ENCODE measurements at places on chromosomes 5 and 9. TPM values are rescaled to one million over a fixed set of nuclear protein-coding genes. Genes with fewer than 3 reads are reported as not detected.
A peak's percentile ranks its signal among the peaks of the same experiment; 100 is the strongest.

- DNase-seq: no peak
Observed at GRCh38 chr5:179759581-179760551, 27.2 kb downstream of the MAML1 start.

- DNase-seq: no peak
Observed at GRCh38 chr5:62149879-62150278, 156.1 kb upstream of the KIF2A start.

GRCh38 chr5:140548300-140548688, 832 bp downstream of the EIF4EBP3 start:
- no peak for DNase-seq

DNA sequence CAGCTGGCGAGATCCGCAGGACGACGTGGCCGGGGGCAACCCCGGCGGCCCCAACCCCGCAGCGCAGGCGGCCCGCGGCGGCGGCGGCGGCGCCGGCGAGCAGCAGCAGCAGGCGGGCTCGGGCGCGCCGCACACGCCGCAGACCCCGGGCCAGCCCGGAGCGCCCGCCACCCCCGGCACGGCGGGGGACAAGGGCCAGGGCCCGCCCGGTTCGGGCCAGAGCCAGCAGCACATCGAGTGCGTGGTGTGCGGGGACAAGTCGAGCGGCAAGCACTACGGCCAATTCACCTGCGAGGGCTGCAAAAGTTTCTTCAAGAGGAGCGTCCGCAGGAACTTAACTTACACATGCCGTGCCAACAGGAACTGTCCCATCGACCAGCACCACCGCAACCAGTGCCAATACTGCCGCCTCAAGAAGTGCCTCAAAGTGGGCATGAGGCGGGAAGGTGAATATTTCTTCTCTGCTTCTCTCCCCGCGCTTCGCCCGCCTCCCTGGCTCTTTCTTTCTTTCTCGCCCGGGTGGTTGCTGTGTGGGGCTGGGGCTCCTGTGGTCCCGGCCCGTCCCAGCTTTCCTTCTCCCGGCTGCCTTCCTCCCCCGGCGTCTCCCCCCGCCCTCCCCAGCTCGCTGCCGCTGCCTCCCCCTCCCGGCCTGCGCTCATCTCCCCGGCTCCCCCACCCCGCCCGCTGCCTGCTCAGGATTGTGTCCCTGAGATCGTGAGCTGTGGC, 2.2 kb downstream of the NR2F1 start:
- no peak for DNase-seq

DNA sequence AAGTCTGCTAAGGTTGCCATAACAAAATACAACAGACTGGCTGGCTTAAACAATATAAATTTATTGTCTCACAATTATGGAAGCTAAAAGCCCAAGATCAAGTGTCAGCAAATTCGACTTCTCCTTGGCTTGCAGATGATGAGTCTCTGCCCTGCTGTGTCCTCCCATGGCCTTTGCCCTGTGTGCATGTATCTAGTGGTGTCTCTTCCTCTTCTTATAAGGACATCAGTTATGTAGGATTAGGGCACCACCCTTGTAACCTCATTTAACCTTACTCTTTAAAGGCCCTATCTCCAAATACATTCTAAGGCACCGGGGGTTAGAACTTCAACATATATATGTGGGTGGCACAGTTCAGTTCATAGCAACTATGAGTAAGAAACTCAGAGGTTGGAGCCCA, 157.9 kb upstream of the RASA1 start:
- no peak for DNase-seq

- no peak for DNase-seq
Observed at GRCh38 chr9:101326501-101326900, 58.3 kb downstream of the BAAT start.

- DNase-seq: no peak
Observed at GRCh38 chr5:150618588-150619281, 21.7 kb upstream of the SYNPO start.

DNA sequence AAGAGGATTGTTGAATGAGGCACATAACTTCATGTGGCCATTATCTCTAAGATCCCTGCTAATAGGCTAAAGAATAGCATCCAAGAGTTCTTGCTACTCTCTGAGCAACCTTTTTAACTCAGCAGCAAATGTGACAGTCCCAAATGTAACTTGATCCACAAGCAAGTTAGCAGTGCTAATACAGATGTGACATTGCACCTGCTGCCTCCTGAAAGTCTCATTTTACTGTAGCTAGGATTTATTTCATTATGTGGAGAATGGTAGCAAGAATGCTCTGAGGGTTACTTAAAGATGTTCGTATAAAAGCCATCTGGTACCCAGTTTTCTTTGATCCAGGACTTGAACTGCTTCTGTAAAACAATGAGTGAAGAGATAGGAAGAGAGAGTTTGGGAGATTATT, 45.8 kb downstream of the CDH10 start:
- DNase-seq: no peak

DNA sequence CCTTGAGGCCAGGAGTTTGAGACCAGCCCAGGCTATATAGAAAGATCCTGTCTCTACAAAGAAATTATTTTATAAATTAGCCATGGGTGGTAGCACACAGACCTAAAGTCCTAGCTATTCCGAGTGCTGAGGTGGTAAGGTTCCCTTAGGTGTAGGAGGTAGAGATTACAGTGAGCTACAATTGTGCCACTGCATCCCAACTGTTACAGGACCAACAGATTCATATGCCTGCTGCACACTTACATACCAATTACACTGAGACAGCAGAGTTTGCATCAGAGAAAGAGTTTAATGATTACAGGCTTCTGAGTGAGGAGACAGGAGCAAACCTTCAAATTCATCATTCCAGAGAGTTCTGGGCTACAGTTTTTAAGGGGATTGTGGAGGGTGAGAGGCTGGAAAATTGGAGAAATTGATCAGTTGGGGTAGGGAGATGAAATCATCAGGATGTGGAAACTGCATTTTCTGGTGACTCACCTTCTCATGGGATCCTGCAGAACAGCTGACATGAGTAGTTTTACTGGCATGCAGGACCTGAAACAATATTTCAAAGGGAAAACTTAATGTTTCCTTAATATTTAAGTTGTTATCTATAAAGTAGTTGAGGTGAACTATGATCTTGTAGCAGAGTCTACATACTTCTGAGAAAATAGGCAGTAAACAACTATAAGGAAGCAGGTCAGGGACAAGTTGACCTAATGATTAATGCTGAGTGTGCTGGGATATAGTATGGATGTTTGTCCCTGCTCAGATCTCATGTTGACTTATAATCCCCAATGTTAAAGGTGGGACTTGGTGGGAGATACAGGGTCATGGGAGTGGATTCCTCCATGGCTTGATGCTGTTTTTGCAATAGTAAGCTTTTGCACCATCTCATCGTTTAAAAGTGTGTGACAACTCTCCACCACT, 54.7 kb downstream of the ANXA2R start:
- no peak for DNase-seq

GRCh38 chr9:114156657-114157421, 1.5 kb downstream of the COL27A1 start:
- peak; percentile 53 for DNase-seq

- DNase-seq: no peak
Observed at GRCh38 chr9:12221470-12221869, 471.7 kb upstream of the TYRP1 start.

DNA sequence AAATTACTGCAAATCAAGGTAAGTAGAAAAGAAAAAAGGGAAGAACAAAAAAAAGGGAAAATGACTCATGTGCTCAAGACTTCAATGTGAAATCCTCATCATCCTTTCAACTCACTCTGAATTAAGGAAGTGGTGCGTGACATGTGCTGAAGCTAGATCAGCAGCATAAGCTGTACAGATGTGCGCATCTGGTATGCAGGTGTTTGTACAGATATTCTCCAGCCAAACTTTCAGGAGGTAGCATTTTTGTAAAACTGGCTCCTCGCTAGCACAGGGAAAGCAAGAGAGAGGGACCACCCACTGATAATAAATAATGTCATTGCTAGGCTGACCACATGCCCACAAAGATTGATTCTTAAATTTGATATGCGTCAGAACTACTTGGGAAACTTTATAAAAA, 253.9 kb upstream of the RGMB start:
- DNase-seq: no peak

- no peak for DNase-seq
Observed at GRCh38 chr5:13251623-13252376, 692.7 kb downstream of the DNAH5 start.

DNA sequence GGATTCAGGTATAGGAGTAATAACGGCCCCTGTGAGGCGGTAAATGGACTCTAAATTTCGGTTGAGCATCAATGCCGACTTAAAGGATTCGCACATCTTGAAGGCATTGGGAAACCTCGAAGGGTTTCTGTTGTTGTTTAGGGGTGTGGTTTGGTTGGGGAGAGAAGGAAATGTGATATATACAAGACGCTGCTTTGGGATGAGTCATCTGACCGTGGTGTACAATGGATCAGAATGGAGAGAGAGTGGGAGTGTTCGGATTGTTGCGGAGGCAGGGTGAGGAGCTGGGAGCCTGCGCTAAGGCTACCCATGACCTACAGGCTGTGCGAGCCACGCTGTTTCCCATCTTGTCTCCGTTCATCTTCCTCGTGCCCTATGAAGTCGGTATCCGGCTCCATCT, 60.4 kb upstream of the ERCC6L2 start:
- no peak for DNase-seq

Gene PCDH1
- 13.6 TPM for total RNA-seq

Gene PCDHB5
- 0.71 TPM for total RNA-seq

Gene MCC
- 11.7 TPM for total RNA-seq

Gene PMPCA
- 63.6 TPM for total RNA-seq

Gene RNF20
- 41.1 TPM for total RNA-seq

Gene CAMK4
- total RNA-seq: 0.21 TPM

Gene SRA1
- 33.4 TPM for total RNA-seq

Gene CBY3
- not detected for total RNA-seq

Gene EDIL3
- 0.15 TPM for total RNA-seq

Gene SPATA31D4
- total RNA-seq: not detected

Gene C6
- total RNA-seq: 0.17 TPM

Gene MEGF10
- total RNA-seq: 5.5 TPM

Gene PKD2L2
- 0.44 TPM for total RNA-seq
